Lung (tissue), 17 donors: ENCODE measurements at places on chromosomes 7 and 10. TPM values are rescaled to one million over a fixed set of nuclear protein-coding genes. Genes with fewer than 3 reads are reported as not detected.

Gene KRIT1
- 35.8 TPM for total RNA-seq

Gene ZNF679
- total RNA-seq = not detected

GRCh38 chr7:27177795-27178320, 3.7 kb upstream of the HOXA10 start:
- no peak for DNase-seq
- H3K27me3 ChIP-seq = peaks cover 75% of the 10 kb centered on the region
- no peaks in the 10 kb centered on the region for H3K4me1 ChIP-seq
- no peak overlapping the region for H3K27ac ChIP-seq

DNA sequence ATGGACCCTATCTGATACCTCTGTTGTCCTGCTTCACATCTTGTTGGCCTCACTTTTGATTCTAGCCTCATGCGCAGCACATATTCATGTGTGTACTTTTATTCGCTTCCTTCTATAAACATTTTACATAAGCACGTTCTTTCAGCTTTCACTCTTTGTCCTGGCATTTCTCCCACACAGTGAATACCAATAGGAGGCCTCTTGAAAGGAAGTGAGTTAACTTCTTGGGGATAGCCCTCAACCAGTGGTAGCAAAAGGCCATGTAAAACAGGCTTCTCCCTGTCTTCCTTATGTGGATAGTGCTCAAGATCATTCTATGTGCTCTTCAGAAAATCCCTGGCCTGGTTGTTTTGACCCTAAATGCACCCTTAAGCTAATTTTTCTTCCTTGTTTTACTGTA, 633.9 kb upstream of the MBL2 start:
- H3K36me3 ChIP-seq = no peaks in the 10 kb centered on the region
- DNase-seq = no peak
- no peak overlapping the region for H3K4me3 ChIP-seq
- H3K27me3 ChIP-seq = no peaks in the 10 kb centered on the region
- no peak overlapping the region for H3K27ac ChIP-seq

DNA sequence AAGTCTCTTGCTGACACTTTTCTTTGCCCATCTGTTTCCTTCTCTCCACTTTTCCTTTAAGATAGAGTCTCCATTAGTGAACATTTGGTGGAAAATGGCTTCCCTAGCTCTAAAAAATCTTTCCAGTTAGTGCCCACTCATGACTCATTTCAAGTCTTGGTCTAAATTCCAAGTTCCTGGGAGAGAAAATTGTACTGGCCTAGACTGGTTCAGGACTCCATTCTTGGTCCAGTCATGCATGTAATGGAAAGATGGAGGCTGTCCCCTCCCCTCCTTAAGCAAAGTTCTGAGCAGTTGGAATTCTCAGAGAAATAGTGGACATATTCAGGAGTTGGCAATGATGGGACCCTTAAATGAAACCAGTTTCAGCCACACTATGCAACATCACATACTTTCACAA, 3.8 kb upstream of the ALDH18A1 start:
- peaks cover 4% of the 10 kb centered on the region for H3K36me3 ChIP-seq
- no peaks in the 10 kb centered on the region for H3K4me1 ChIP-seq
- no peak for DNase-seq
- H3K4me3 ChIP-seq = no peak overlapping the region
- H3K27ac ChIP-seq = no peak overlapping the region

- no peak overlapping the region for H3K27ac ChIP-seq
Observed at GRCh38 chr7:45977256-45977780, 56.2 kb upstream of the IGFBP3 start.

GRCh38 chr7:2717293-2718261, 29.6 kb downstream of the AMZ1 start:
- no peaks in the 10 kb centered on the region for H3K27me3 ChIP-seq
- peaks cover 16% of the 10 kb centered on the region for H3K4me1 ChIP-seq
- H3K4me3 ChIP-seq = no peak overlapping the region
- H3K36me3 ChIP-seq = no peaks in the 10 kb centered on the region
- DNase-seq = peak; percentile 90
- peak overlapping the region; percentile 28 for H3K27ac ChIP-seq

DNA sequence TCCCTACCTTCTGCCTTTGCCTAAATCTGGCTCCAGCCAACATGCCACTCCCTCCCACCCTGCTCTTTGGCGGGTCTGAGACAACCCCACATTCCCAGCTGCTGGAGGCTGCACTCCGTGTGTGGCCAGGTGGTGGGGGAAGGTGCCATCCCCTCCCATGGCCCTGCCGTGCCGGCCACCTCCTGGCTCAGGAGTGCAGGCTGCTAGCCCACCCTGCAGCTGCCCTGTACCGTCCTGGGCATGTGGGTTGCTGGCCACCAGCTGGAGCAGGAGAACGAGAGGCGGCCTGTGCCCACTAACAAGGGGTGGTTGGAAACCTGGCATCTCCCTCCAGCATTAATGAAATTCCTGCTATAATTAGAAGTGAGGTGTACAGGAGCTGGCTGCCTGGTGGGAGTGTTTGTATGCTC, 97.6 kb downstream of the ZMIZ1 start:
- no peak overlapping the region for H3K4me3 ChIP-seq
- peaks cover 22% of the 10 kb centered on the region for H3K4me1 ChIP-seq
- no peaks in the 10 kb centered on the region for H3K27me3 ChIP-seq

GRCh38 chr10:117090834-117091233, 47.2 kb downstream of the VAX1 start:
- H3K36me3 ChIP-seq = no peaks in the 10 kb centered on the region

Gene GOLGA7B
- 0.23 TPM for total RNA-seq
